ENCODE measurements at places on chromosomes 12 and 14.

- DNase-seq = no peak
Measured at GRCh38 chr12:6818222-6818621, 3.4 kb upstream of the GPR162 start.

DNA sequence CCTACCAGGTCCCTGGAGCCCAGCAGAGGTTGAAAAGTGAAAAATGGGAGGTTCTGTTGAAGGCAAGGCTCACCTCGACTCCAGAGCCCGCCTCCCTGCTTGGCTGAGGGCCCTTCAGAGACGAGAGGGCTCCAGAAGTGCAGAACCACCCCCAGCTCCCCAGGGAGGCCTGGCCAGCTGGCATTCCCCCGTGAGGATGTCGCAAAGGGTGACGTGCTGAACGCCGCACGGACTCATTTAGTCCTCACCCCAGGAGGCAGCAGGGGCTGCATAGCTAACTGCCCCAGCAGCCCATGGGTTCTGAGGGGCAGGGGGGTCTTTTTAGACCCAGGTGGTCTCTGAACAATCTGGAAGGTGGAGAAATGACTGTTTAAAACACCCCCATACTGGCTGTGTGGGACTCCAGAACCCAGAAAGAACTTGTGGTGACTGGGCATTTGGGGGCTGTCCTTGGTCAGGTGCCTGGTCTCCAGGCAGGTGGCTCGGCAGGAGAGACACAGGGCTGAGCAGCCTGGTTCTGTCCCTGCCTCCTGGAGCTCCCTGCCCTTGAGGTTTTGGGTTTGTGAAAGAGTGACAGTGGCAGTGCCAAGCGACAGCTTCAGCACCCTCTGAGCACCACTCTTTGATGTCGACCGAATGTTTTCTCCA lies 32.0 kb downstream of the ANAPC7 start:
- peak; percentile 46 for DNase-seq

GRCh38 chr12:122830517-122831214 lies 4.6 kb upstream of the HIP1R start:
- no peak for DNase-seq

- DNase-seq = no peak
Measured at GRCh38 chr12:115230606-115231005, 546.6 kb upstream of the TBX3 start.

- no peak for DNase-seq
Measured at GRCh38 chr14:54642801-54643695, 76.1 kb downstream of the SAMD4A start.

GRCh38 chr14:92464156-92464555 lies 49.4 kb upstream of the RIN3 start:
- DNase-seq = no peak

- DNase-seq = no peak
Measured at GRCh38 chr12:96776908-96777307, 130.1 kb upstream of the NEDD1 start.

- DNase-seq = no peak
Measured at GRCh38 chr14:76863724-76864407, 37.7 kb downstream of the LRRC74A start.

- DNase-seq = no peak
Measured at GRCh38 chr12:79326222-79326621, 364.5 kb downstream of the PAWR start.

DNA sequence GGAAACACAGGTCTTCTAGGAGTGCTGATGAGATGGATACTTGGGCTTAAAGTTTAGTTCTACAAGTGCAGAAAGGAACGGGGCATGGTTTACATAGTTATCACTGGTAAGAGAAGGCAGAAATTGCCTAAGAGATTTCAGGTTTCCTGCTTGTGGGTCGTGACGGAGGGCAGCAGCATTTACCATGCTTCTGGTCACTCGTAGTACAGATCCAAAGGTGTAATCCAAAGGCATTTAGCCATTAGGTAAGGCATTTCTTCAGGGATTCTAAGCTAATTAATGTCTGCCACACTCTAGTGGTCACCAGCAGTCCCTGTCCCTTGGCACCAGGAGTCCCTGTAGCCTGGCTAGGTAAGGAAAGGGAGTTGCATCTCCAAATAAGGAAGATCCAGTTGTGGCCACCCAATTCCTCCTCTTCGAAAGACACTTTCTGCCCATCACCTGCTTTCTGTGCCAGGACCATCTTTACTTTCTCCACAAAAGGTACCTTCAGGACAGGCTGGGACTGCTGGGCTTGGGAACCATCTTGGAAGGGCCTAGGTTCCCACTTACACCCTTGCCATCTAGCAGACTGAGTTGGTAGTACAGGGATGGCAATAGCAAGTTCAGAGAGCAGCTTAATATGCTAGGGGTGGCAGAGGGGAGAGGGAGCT lies 1.5 kb downstream of the GSTZ1 start:
- no peak for DNase-seq

- DNase-seq = no peak
Measured at GRCh38 chr12:103677341-103677740, 90.3 kb downstream of the STAB2 start.

DNA sequence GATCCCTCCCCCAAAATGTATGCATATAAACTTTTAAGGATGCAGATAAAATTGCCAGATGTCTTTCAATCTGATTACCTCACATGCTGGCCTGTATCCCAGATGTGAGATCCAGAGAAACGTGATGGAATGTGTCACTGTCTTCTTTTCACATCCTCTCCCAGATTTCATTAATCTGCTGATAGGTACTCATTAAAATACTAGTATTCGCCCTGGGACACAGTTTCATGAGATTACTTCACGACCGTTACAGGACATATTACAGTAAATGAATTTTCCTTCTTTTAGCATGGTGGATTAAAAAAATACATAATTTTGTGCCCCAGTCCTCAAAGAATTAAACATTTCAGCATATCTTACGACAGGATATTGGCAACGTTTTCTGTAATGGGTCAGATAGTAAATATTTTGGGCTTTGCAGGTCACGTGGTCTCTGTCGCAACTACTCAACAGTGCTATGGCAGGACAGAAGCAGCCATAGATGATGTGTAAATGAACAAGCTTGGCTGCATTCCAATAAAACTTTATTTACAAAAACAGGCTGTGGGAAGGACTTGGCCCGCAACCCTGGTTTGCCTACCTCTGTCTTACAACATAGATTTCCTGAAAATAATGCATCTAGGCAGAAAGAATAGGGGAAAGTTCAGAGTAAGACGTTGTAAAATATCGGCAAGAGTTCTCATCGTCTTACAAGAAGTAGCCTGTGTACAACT lies 156.0 kb upstream of the DIO3 start:
- DNase-seq = no peak

- no peak for DNase-seq
Measured at GRCh38 chr14:100498068-100498467, 89.1 kb downstream of the BEGAIN start.

GRCh38 chr12:85697003-85697402 lies 139.2 kb downstream of the RASSF9 start:
- no peak for DNase-seq
